ENCODE measurements at places on chromosomes 1 and 21.

GRCh38 chr1:177517546-177517945, 346.8 kb downstream of the BRINP2 start:
- no peak for DNase-seq

DNA sequence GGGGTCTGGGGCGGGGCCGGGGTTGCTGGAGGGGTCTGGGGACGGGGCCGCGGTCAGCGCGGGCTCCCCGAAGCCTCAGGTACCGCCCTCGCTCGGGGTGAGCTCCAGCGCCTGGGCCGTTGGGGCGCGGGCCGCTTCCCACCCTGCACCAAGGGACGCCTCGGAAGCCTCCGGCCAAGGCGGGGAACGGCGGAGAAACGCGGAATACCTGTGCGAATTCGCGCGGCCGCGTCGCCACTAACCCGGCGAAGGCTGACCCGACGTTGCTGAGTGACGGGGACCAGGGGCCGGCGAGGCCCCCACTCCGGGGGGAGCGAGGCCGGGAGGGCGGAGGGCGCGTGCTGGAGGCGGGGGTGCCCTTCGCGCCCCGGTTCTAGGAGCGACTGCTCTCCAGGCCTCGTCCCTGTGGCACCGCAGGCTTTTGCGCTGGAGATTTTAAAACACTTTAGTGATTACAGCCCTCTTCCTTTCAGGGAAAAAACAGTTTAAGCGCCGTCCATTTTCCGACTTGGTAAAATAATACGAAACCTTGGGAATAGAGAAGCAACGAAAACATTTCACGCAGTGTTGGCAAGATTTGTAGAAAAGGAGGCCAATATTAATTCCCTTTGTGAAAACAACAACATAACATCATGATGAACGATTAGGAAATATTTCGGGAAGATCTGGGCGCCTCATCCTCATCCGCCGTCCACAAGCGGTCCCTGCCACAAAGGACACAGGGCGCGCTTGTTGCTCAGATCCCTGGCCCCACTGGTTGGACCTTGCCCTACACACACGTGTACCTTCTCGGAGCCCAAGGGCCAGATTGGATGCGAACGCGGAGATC, 971 bp upstream of the GNG4 start:
- DNase-seq = peak; percentile 54

DNA sequence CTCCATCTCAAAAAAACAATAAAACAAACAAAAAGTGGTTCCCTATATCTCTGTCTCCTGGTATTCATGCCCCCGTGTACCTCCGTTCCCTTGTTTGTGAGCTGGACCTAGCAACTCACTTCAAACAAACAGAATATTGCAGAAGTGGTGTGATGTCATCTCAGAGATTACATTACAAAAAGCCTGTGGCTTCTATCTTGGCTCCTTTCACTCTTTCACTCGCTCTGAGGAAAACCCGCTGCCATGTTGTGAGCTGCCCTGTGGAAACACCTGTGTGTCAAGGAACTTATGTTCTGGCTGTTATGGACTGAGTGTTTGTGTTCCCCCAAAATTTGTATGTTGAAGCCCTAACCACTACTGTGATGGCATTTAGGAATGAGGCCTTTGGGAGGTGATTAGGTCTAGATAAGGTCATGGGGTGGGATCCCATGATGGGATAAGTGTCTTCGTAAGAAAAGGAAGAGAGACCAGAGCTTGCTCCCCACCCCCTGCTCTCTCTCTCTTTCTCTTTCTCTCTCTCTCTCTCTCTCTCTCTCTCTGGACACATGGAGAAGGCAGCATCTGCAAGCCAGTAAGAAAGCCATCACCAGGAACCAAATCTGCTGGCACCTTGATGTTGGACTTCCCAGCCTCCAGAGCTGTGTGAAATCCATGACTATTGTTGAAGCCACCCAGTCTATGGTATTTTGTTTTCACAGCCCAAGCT, 7.4 kb upstream of the HYI start:
- no peak for DNase-seq

DNA sequence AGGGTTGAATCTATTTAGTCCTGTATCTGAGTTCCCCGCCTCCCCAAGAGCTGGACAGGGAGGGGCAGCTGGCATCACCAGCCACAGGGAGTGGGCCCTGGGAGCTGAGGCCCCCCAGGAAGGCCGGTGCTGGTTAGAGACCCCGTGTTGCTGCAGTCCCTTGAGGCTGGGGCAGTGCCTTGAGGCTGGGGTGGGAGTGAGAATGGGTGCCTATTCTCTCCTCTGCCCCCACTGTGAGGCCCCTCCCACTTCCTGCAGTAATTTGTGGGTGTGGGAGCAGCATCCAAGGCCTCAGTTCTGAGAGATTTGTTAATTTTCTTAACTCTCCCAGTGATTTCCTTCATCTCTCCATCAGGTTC, 2.5 kb upstream of the TRAPPC3 start:
- no peak for DNase-seq

DNA sequence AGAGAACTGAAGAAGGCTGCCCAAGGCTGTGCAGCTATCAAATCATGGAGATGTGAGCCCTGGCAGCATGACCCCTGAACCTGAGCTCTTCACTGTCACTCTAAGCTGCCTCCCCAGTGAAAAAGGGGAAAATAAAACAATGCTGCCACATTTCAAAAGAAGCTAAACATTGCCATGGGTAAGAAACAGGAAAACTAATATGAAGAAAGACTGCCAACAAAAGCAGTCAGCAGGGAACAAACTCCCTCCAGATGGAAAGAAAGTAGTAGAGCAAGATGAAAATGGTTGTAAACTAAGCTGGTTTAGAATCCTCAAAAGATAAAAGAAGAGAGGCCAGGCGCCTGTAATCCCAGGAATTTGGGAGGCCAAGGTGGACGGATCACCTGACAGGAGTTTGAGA, 36.2 kb upstream of the CSF1 start:
- no peak for DNase-seq

GRCh38 chr1:46179138-46180081, 3.1 kb upstream of the P3R3URF start:
- DNase-seq = peak; percentile 77

DNA sequence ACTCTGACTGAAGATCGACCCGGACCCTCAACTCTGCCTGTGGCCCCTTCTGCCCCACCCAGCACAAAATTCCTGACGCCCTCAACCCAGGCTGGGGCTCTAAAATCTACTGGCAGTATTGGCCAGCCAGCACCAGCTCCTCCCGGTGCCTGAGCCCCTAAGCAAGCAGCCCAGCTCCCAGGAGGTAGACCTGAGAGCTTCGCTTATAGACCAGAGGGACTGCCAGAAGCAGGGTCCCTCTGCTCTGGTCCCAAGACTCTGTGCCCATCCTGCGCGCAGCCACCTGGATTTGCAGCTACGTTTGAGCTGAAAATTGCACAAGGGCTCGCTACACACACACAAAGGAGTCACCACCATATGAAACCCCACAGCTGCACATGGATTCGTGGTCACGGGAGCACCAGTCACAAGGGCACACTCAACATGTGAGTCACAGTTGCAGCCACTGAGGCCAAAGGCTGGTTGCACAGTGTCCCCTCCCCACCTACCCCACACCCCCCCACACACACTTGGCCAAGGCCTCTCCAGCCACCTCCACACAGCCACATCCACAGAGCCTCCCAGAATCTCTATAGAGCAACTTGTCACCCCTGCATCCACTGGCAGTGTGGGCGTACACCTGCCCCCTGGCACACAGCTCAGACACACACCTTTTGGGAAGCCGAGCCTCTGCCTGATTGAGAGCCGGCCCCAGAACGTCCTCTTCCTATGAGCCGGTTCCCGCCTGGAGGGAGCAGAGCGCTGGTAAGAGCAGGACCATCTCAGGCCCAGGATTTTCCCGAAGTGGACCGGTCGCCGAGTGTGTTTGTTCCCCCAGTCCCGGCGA, 1.1 kb upstream of the DMBX1 start:
- no peak for DNase-seq

DNA sequence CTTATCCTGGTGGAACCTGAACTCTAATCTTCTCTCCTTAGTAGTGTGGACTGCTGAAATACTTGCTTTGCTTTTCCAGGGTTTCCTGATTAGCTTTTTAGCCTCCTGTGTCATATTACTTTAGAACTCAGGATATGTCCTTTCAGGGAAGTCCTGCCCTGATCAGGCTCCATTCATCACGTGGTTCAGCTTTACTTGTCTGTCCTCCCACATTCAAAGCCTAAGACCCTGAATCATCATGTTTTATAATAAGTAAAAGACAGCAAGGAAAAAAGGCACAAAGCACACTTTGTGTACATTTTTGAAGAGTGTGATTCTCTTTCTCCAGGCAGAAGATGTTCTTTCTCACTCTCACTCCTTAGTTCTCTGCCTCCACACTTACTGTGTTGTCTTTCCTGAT, 70.6 kb downstream of the PATJ start:
- no peak for DNase-seq

GRCh38 chr1:175783126-175783722, 39.8 kb upstream of the TNR start:
- DNase-seq = no peak

DNA sequence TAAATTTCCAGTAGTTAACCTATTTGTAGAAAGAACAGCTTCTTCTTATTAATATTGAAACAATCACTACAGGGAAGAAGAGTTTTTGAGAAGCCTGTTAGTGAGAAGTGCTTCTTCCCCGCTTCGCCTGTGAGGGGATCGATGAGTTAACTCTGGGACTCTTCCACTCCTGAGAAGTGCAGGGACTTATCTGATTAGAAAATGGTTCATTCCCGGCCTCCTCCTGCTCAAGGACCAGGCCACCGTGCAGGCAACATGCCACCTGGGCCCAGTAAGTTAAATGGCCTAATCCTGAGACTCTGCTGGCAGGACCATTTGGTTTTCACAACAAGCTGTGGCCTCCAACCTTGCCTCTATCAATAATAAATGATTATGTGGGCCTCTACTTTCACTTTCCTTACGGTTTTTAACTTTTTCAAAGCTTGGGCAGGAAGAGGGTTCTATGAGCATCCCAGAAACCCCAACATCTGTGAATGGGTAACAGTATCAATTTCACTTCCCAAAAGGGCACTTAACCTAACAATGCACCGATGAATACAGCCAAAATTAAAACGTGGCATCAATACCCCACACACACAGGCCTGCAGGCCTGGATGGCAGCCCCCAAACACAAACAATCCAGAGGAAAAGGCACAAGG, 33.1 kb downstream of the SIPA1L2 start:
- DNase-seq = no peak

GRCh38 chr1:31790140-31790539, 25.7 kb downstream of the SPOCD1 start:
- no peak for DNase-seq

- peak; percentile 71 for DNase-seq
Measured at GRCh38 chr1:185045814-185046492, 595 bp downstream of the RNF2 start.

DNA sequence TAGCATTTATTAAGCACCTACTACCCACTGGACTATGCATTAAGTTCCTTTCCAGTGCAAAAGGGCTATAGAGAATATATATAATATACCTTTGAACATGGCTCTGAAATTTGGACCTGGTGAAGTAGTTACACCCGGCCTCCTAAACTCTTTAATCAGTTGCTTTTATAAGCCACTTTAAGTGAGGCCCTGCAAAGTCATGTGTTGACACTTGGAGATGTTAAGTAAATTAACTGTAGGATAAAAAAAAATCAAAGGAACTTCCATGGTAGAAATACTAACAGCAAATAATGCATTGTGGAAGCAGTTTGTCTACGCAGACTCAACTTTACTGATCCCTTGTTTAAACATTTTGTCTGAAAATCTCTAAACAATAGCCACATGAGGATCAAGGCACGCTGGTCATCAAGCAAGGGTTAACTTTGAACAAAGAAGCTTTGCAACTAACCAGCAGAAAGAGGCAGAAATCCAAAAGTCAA, 283.9 kb downstream of the VAV3 start:
- no peak for DNase-seq

GRCh38 chr1:198486903-198487302, 53.6 kb downstream of the ATP6V1G3 start:
- DNase-seq = no peak

- no peak for DNase-seq
Measured at GRCh38 chr1:41101950-41102607, 80.6 kb upstream of the SLFNL1 start.

DNA sequence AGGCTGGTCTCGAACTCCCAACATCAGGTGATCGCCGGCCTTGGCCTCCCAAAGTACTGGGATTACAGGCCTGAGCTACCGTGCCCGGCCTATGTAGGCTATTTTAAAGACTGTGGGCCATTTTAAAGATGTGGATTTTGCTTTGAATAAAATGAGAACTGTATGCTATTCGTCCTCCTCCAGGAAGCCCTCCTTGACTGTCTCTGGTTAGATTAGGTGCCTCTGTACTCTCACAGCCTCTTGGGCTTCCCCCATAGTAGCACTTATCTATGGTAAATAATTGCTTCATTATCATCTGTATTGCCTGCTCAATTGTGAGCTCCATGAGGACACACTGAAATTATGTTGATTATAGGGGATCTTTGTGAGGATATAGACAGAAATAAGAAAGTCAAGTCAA, 20.5 kb upstream of the ERI3 start:
- no peak for DNase-seq

Measured in nephron progenitor cell (in vitro differentiated cells).